ENCODE measurements at places on chromosomes 7 and 10. TPM values are rescaled to one million over a fixed set of nuclear protein-coding genes. Genes with fewer than 3 reads are reported as not detected.

DNA sequence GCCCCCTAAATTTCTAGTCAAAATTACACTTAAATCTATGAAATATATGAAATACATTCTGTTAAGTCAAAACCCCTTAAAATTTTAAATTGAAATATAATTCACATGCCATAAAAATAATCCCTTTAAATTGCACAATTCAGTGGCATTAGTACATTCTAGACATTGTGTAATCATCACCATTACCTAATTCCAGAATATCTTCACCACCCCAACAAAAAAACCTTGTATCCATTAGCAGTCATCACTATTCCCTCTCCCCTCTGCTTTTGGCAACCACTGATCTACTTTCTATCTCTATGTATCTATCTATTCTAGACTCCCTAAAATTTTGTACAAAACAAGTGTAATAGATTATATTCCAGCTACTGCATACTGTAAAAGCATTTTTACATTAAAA lies 261.2 kb downstream of the GLI3 start:
- DNase-seq = no peak

DNA sequence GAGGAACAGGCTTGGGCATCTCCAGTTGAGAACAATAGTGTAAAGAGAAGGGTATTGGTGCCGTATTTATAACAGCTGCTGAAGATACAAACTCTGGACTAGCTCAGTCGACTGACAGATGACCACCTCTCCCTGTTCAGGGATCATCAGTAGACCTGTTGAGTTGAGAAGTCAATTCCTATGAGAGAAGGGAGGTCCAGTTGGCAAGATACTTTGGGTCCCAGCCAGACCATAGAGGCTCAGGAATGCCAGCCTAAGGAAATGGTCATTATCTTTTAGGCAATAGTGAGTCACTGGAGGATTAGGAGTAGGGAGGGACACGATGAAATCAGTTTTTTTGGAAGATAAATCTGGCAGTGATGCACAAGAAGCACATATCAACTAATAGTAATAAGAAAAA lies 202.9 kb downstream of the TRIL start:
- no peak for DNase-seq

- DNase-seq = no peak
Observed at GRCh38 chr10:1356349-1356748, 300.2 kb downstream of the WDR37 start.

DNA sequence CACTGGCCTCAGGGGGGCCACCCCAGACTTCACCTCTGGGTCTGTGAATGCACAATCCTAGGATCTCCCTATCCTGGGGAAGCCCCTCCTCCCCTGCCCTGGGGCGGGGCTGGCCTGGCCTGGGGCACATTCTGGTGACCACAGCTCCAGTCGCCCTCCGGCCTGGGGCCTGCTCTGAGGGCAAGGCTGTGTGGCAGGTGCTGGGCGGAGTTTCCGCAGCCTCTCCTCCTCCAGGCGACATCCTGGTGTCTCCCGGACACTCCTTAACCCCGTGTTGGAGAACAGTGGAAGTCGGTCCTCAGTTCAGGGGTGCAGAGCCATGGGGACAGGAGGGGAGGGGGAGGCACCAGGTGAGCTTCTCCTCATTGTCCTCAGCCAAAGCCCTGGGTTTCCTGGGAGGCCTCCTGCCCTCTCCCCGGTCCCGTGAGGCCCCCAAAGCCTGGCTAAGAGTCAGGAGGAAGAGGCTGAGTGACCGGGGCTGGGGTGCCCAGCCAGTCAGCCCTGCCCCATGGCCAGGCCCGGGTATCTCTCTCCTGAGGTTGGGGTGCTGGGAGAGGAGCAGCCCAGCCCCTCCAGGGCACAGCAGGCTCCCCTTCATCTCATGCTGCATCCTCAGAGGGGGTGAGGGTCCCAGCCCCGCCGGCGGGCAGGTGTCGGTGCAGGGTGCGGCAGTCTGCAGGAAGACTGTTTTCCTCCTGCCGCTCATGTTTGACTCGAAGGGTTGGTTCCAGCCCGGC lies 22.6 kb downstream of the UNCX start:
- DNase-seq = no peak

DNA sequence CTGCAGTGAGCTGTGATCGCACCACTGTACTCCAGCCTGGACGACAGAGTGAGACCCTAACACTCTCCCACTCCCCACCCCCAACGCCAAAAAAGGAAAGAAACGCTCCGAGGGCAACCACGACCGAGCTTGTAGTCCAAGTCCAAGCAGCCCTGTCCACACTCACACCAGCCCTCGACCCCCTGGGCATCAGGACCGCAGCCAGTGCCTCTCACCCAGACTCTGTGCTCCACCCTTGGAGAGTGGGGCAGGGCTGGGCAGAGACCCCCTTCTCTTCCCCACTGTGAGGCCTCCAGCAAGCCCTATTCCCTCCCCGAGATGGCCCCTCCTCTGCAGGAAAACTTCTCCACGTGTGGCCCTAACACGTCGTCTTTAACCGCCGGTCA lies 82.6 kb downstream of the FOXL3 start:
- no peak for DNase-seq

DNA sequence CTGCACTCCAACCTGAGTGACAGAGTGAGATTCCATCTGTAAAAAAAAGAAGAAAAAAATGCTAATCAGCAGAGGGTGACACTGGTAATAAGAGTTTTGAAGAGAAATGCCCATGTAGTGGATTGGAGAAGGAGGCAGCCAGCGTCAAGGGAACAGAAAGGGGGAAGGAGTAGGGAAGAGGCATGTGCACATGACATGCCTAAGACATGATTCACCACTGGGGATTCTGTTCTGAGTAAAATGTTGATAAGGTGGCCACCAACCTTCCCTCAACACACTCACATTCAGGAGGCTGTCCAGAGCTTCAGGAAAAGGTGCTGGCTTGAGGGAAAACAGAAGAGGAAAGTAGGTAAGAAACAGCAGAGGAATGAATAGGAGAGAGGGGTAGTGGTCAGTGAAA lies 39.9 kb downstream of the AKR1D1 start:
- DNase-seq = no peak

DNA sequence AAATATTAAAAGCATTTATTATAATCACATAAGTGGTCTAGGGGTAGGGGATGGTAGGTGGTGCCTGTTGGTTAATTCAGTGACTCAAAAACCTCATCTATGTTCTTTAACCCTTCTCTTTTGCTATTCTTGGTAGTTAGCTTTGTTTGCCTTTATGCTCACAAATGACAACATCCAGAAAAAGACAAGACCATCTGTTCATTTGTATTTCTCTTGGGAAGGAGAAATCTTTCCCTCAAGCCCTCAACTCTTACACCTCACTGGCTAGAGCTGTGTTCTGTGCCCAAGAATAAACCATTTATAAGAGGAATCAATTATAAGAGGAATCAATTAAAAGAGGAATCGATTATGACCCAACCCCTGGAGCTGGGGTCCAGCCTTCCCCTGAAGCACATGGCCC lies 10.8 kb upstream of the IFRD1 start:
- DNase-seq = no peak

DNA sequence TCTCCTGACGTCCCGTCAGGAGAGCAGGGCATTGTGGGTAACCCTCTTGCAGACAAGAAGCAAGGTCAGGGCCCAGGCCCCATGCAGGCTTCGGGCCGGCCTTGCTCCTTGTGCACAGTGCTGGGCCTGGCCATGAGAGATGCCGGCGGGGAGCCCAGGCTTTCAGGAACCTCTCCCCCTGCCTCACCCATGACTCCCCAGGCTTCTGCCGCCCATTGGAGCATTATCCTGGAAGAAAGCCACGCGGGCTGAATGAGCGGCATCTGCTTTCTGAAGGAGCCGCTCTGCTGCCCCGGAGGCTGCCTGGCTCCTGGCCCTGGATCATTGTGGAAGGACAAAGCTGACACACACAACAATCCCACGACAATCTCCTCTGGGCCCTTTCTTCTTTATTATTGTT lies 233.5 kb downstream of the TCF7L2 start:
- DNase-seq = no peak

GRCh38 chr7:48398191-48398590 lies 226.9 kb downstream of the ABCA13 start:
- no peak for DNase-seq

- DNase-seq = no peak
Observed at GRCh38 chr10:35848412-35848811, 206.3 kb upstream of the FZD8 start.

DNA sequence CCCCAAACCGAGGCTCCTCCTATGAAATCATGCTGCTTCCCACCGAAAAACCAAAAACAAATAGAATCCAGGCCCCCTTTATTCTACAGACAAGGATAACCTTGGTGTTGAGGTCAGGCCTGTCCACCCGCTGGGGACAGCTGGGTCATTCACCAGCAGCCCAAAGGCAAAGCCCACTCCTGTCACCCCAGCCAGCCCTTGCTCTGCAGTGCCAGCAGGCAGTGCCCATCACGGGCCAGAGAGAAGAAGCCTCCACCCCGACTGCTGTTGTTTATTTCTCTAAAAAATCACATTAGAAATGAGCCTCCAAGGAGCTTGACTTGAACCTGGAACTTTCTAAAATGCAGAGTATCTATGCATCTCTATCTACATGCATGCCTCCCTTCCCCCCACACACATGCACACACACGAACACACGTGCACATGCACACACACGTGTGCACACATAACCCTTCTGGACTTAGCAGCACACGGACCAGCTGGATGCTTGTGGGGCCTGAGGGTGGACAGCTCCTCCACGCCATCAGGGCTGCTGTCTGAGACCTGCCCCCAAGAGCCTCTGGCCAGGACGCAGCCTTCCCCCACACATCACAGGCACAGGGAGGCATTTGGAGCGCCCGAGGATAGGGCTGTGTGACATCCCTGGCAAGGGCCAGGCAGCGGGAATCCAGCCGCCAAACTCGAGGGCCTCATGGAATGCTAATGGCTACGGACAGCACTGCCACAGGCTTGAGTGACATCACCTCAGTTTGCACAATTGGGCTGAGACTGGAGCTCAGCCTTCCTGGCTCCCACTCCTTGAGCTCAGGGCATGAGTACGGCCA lies 22.8 kb downstream of the PRKAG2 start:
- peak; percentile 50 for DNase-seq

DNA sequence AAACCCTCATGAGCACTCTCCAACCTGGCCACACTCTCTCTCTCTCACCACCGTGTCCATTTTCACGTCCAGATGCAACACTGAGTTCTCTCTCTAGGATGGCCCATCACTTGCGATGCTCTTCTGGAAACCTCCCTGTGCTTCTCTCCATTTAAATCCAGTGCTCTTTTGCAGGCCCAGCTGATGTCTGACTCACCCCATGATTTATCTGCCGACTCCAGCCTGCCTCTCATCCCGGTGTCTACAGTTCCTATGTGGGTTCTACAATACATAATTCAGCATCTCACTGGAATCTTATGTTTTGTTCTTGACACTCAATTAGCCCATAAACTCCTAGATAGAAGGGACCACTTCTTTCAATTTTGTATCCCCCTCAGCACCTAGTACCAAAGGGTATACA lies 5.0 kb downstream of the TPK1 start:
- no peak for DNase-seq

DNA sequence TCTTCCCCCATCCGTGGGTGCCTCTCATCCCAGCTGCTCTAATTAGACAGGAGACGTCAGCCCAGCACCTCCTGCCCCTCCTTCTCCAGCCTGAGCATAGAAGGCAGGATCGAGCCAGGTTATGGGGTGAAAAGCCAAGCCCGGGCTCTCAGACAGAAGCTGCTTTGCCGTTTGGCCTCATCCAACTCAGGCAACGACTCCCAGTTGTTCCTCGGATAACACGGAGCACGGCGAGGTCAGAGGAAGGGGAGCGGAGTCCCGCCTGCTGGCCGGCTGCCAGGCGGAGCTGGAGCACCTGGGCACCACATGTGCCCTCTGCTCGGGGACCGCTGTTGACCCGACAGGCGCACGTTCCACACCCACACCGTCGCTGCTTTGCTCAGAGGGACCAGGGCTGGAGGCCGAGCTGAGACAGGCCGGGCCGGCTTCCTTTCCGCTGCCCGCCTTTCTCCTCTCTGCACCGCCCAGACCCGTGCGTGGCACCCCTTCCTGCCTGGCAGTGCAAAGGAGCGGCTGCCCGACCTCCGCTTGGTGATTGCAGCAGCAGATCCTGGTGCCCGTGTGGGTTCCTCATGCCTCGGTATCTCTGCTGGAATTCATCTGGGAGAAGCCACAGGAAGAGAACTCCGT lies 21.6 kb upstream of the UNCX start:
- DNase-seq = no peak

- no peak for DNase-seq
Observed at GRCh38 chr7:26900251-26900650, 35.9 kb upstream of the SKAP2 start.

GRCh38 chr7:78751253-78751652 lies 702.2 kb downstream of the MAGI2 start:
- DNase-seq = no peak

GRCh38 chr7:2199528-2199927 lies 33.2 kb downstream of the MAD1L1 start:
- no peak for DNase-seq

GRCh38 chr10:2878818-2879217 lies 188.5 kb upstream of the PFKP start:
- no peak for DNase-seq

- DNase-seq = no peak
Observed at GRCh38 chr10:71873582-71874211, 22.6 kb upstream of the PSAP start.

DNA sequence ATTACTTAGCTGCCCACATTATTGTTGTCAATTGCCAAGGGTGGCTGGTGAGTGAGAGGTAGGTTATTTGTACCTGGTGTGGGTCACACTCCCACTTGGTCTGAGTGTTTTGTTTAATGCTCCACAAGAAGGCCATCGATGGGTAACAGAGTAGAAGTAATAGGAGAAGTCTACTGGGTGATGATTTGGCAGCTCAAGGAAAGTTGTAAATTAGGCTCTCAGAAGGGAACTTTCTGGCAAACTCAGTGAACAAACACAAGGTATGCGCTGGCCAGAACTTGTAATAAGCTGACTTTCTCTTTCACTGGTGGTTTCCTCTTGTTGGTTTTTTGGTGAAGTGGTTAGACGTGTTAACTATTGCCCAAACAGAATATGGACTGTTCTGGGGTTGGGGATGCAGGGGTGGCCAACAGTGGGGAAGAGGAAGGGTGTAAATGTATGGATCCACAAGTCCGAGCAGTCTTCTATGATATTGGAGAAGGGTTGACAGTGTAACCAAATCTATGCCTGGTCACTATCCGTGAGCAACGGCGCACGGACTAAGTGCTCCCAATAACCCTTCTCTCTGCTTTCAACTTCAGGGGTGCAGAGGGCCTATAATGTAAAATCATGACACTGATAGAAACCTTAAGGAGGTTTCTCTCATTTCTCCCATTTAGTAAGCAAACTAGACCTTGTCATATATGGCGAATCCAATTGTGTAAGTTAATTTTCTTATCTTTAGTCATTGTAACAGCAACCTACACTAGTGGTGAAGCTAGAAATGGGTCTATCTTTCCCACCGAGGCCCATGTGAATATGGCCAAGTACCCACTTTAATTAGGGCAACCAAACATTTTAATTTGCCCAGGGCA lies 212.8 kb downstream of the PTEN start:
- no peak for DNase-seq

Gene OPN4
- total RNA-seq = not detected

Gene PNLIPRP1
- total RNA-seq = not detected

Gene CFAP46
- total RNA-seq = 1.0 TPM

Gene CYP2C18
- total RNA-seq = 5.2 TPM

Gene KCNH2
- total RNA-seq = 5.3 TPM

Gene CCL24
- 3.4 TPM for total RNA-seq

Gene BHLHA15
- 1.3 TPM for total RNA-seq

All from mucosa of descending colon (tissue), 3 donors.